ENCODE measurements at places on chromosomes 12 and 14.

DNA sequence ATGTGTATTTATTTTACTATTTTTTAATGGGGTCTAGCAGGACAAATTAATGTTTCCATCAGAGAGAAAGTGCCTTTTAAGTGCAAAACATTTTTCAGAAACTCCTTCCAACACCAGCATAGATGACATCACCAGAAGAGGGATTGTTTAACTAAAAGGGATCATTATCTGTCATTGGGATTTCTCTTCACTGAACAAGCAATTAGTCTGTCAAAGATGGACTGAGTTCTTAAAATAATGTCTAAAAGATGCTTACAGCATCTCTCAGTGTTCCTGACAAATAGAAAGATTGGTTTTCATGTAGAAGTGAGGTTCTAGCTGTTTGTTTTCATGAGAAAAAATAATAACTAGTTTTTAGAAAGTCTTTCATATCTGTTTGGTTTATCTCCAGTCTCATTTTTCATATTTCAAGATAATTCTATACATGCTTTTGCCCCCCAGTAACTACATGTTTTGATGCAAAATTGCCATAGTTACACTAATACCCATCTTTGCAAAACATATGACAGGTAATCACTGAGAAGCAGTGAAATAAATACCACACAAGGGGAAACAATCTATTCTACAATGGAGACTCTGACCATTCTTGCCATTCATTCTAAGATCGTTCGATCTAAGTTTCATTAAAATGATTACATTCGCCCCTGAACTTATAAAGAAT is 850.3 kb downstream of the GALC start:
- no peak for DNase-seq

DNA sequence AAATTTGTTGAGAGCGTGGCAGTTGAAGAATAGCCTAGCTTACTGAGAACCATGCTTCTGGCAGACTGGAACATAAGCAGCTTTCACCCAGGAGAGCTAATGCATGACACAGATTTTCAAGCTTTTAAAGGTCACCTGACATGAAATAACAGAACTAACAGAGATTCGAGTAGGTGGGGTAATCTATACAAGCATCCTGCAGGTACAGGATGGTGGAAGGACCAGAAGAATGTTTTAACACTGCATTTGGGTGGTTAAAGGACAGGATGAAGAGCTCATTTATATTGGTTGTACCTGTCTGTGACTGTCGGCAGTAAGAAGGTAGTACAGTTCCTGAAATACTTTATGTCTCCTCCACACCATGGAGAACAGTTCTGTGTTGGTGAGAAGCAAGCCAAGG is 8.9 kb downstream of the PELI2 start:
- DNase-seq: no peak

- no peak for DNase-seq
Observed at GRCh38 chr12:104463368-104463767, 6.6 kb downstream of the CHST11 start.

GRCh38 chr12:57881475-57881874 is 34.9 kb upstream of the CTDSP2 start:
- DNase-seq: no peak

- DNase-seq: no peak
Observed at GRCh38 chr12:131787143-131787660, 41.0 kb upstream of the MMP17 start.

DNA sequence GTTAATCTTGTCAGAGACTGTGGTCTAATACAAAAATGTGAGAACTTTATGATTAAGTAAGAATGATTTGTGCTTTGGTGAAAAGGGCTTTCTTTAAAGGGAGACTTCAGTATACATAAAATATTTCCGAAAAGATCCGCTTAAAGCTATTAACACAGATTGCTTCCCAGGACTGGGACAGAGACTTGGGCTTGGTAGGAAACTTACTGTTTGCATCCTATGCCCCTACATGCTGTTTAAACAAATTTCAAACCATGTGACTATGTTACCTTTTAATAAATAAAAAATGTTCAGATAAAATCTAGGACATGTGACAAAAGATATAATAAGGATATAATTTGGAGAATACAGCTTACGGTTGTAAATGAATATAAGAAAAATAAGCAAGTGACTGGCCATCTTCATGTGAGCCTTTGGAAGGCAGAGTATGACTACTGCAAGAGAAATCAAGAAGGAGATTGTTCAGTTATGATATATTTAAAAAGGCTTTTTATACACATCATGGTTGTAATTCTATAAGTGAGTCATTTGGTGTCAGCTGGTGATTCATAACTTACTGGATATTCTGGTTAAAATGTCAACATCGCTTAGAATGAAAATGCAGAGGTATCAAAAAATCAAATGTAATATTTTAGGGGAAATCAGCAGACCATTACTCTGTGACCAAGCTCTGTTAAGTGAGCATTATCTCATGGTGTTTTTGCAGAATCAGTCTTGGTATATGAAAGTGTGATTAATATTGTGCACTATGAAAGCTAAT is 234.7 kb upstream of the E2F7 start:
- no peak for DNase-seq

- DNase-seq: no peak
Observed at GRCh38 chr12:52615208-52615868, 3.0 kb downstream of the KRT73 start.

DNA sequence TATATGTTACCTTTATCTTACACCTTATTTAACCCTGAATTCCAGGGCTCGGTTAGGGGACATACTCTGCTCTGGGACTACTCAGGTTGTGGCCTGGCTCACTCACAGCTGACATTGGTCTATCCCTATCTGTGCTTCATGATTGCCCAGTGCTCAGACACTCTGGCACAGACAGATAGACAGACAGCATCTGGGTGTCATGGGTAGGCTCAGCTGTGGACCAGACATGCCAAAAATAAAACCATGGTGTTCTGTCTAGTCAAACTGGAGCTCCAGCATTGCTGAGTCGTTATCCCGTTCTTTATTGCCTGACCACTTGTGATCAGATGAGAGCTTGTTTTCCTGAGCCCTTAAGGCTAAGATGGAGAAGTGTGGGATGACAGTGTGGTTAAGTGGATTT is 29.0 kb downstream of the FBXW8 start:
- DNase-seq: no peak

DNA sequence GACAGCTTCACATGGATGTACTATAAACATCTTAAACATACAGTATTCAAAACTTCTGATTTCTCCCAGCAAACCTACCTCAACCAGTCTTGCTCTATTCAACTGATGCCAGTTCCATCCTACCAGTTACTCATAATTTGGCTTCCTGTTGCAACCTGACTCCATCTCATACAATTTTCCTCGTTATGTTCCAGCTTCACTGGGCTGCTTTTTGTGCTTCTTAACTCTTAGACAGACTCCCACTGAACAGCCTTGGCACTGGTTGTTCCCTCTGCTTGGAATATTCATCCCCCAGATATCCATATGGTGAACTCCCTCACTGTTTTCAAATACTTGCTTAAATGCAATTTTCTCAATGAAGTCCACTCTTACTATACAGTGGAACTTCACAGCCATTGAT is 249.2 kb downstream of the AEBP2 start:
- DNase-seq: no peak

GRCh38 chr12:101832030-101832429 is 1.3 kb upstream of the GNPTAB start:
- no peak for DNase-seq

- no peak for DNase-seq
Observed at GRCh38 chr12:116165036-116165425, 112.5 kb downstream of the MED13L start.

DNA sequence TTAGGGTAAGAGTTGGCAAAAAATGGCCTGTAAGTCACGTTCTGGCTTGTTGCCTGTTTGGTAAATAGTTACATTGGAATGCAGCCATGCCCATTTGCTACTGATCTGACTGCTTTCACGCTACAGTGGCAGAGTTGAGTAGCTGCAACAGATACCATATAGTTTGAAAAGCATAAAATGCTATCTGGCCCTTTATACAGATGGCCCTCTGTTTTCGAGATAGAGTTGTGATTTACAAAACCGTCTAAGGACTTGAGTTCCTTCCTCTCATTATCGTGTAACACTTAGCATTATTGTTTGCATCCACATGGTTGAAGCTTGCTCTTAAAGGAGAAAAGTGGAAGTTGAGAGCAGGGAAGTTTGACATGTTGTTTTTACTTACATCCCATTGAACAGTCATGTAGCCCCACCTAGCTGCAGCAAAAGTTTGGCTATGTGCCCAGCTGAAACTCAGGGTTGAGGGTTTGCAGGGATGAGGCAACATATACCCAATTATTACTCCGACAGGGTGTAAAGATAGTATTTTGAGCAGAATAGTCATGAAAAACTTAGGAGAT is 11.3 kb upstream of the SCFD1 start:
- DNase-seq: no peak

DNA sequence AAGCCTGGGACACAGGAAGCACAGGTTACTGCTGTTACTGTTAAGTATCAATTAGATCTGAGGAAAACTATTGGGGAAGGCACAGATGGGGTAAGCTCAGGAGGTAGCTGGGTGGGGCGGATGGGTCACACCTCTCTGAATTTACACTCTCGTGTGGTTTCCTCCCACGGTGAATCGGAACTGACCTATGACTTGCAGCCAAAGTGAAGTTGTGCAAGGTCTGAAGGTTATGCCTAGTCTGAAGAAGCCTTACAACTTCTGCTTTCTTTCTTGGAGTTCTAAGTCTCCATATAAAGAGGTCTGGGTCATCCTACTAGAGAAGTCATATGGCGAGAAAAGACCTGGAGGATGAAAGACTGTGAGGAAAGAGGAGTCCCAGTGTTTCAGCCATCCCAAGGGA is 25.6 kb upstream of the GPATCH2L start:
- DNase-seq: no peak

GRCh38 chr12:27061317-27061716 is 21.1 kb downstream of the C12orf71 start:
- DNase-seq: no peak
